ENCODE measurements at places on chromosomes 1 and 21.
A peak's percentile ranks its signal among the peaks of the same experiment; 100 is the strongest.

DNA sequence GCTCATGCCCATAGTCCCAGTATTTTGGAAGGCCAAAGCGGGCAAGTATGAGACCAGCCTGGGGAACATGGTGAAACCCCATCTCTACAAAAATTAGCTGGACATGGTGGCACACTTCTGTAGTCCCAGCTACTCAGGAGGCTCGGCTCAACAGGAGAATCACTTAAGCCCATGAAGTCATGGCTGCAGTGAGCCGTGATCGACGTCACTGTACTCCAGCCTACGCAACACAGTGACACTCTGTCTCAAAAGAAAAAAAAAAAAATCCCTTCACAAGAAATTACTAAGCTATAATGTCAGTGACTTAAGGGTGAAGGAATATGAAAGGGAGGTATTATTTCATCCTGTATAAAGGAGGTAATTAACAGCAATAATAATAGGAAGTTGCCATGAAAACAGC lies 99.8 kb downstream of the ACBD6 start:
- no peaks in the 10 kb centered on the region for H3K4me1 ChIP-seq
- H3K27me3 ChIP-seq = no peaks in the 10 kb centered on the region
- no peak overlapping the region for H3K4me3 ChIP-seq
- no peak overlapping the region for H3K27ac ChIP-seq
- H3K36me3 ChIP-seq = no peaks in the 10 kb centered on the region
- DNase-seq = no peak

DNA sequence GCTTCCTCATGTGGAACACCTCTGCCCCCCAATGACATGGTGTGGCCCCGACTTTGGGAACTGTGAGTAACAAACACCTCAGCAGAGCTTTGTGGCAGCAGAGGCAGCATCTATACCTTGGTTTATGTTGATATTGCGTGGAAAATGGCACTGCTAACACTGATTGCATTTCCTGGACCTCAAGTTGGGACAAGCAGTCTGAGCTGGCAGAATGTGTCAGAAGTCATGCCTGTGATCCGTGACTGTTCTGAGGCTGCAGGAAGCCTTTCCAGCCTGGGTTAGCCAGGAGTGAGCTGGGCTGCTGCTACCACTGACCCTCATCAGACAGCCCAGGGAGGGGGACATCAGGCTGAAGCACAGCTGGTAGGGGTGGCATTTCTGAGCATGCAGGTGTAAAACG lies 268.5 kb downstream of the KCNJ6 start:
- no peaks in the 10 kb centered on the region for H3K27me3 ChIP-seq
- H3K4me3 ChIP-seq = no peak overlapping the region
- no peak for DNase-seq

DNA sequence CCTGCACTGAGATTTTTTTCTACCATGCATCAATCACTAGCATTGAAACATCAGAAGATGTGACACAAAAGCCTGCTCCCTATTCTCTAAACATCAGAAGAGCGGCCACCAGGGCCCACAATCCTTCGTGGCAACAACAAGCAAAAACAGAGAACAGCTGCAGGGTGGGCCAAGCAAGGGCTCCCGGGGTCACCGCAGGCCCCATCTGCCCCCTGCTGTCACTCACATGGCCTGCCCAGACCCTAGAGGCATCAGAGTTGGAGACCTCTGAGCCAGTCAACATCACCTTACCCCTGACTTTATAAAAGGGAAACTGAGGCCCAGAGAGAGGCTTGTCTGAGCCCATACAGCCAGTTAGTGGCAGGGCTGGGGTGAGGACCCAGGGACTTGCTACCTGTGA lies 1.8 kb downstream of the LAPTM5 start:
- H3K4me1 ChIP-seq = peaks cover 4% of the 10 kb centered on the region
- H3K4me3 ChIP-seq = no peak overlapping the region
- H3K27me3 ChIP-seq = no peaks in the 10 kb centered on the region
- DNase-seq = no peak
- no peaks in the 10 kb centered on the region for H3K36me3 ChIP-seq
- no peak overlapping the region for H3K27ac ChIP-seq

GRCh38 chr21:38039841-38040240 lies 123.6 kb upstream of the KCNJ6 start:
- no peaks in the 10 kb centered on the region for H3K27me3 ChIP-seq
- no peaks in the 10 kb centered on the region for H3K4me1 ChIP-seq
- no peak for DNase-seq

DNA sequence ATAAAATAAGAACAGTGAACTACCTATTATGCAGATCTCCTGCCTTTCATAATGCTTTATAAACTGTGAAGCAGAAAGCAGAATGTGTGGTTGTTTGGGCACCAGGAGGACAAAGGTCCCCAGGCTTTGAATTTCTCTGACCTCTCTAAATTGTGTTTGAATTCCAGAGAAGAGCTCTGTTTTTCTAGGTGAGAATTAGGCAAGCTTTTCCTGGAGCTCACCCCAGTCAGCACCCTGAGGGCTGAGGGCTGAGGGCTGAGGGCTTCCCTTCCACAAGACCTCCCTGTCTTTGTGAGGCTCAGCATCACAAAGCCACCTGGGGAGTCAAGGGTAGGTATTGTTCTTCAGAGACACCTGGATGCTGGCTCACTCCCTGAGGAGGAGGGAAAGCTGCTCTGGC lies 45.5 kb upstream of the LRIG2 start:
- DNase-seq = peak; percentile 63
- no peaks in the 10 kb centered on the region for H3K27me3 ChIP-seq
- H3K27ac ChIP-seq = peak overlapping the region; percentile 67
- H3K4me1 ChIP-seq = peaks cover 21% of the 10 kb centered on the region
- no peaks in the 10 kb centered on the region for H3K36me3 ChIP-seq

- DNase-seq = no peak
- no peaks in the 10 kb centered on the region for H3K27me3 ChIP-seq
- H3K36me3 ChIP-seq = no peaks in the 10 kb centered on the region
- H3K4me1 ChIP-seq = no peaks in the 10 kb centered on the region
- no peak overlapping the region for H3K27ac ChIP-seq
- H3K4me3 ChIP-seq = no peak overlapping the region
Measured at GRCh38 chr1:6373961-6374720, 19.4 kb downstream of the ACOT7 start.

- H3K36me3 ChIP-seq = no peaks in the 10 kb centered on the region
- H3K27ac ChIP-seq = no peak overlapping the region
- H3K27me3 ChIP-seq = peaks cover 37% of the 10 kb centered on the region
- no peak overlapping the region for H3K4me3 ChIP-seq
- H3K4me1 ChIP-seq = peaks cover 5% of the 10 kb centered on the region
- DNase-seq = no peak
Measured at GRCh38 chr1:184033711-184034167, 3.8 kb downstream of the COLGALT2 start.

- no peak overlapping the region for H3K4me3 ChIP-seq
- DNase-seq = peak; percentile 41
- no peak overlapping the region for H3K27ac ChIP-seq
- no peaks in the 10 kb centered on the region for H3K36me3 ChIP-seq
- H3K27me3 ChIP-seq = no peaks in the 10 kb centered on the region
Measured at GRCh38 chr1:202034683-202035462, 24.5 kb downstream of the ELF3 start.

All from H1 (cell line).